Naive B cell (primary cell): ENCODE measurements at places on chromosomes 4 and X. TPM values are rescaled to one million over a fixed set of nuclear protein-coding genes. Genes with fewer than 3 reads are reported as not detected.
A peak's percentile ranks its signal among the peaks of the same experiment; 100 is the strongest.

The HS3ST1 gene
- 5.8 TPM for polyA plus RNA-seq

GRCh38 chr4:61614231-61614630 lies 414.1 kb downstream of the ADGRL3 start:
- H3K27ac ChIP-seq = no peak overlapping the region
- no peak overlapping the region for H3K4me3 ChIP-seq
- H3K36me3 ChIP-seq = no peaks in the 10 kb centered on the region
- no peaks in the 10 kb centered on the region for H3K4me1 ChIP-seq
- H3K27me3 ChIP-seq = no peaks in the 10 kb centered on the region
- DNase-seq = no peak

The TCEAL6 gene
- not detected for polyA plus RNA-seq

DNA sequence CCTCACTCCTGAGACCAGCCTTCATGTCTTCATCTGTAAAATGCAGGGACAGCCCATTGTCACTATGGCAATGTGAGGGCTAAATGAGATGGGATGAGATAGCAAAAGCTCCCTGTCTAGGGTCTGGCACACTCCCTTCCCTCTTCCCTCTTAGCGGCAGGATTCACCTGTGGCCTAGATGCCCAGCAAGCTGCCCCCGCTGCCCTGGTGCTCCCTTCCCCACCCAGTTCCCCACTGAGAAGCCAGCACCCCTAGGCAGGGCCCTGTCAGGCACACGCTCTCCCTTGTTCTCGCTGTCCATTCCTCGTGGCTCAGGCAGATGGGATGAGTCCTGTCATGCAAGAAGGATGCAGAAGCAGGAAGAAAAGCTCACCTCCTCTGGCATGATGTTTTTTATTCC lies 49.2 kb upstream of the PJA1 start:
- DNase-seq = no peak
- no peak overlapping the region for H3K27ac ChIP-seq
- no peaks in the 10 kb centered on the region for H3K27me3 ChIP-seq
- no peaks in the 10 kb centered on the region for H3K36me3 ChIP-seq
- H3K4me1 ChIP-seq = no peaks in the 10 kb centered on the region

- peaks cover 17% of the 10 kb centered on the region for H3K4me1 ChIP-seq
- no peak overlapping the region for H3K27ac ChIP-seq
- H3K4me3 ChIP-seq = no peak overlapping the region
- no peaks in the 10 kb centered on the region for H3K36me3 ChIP-seq
- no peak for DNase-seq
- H3K27me3 ChIP-seq = no peaks in the 10 kb centered on the region
Measured at GRCh38 chr4:81620442-81620841, 148.7 kb upstream of the RASGEF1B start.

- peaks cover 39% of the 10 kb centered on the region for H3K27me3 ChIP-seq
- no peaks in the 10 kb centered on the region for H3K4me1 ChIP-seq
- no peak for DNase-seq
- no peak overlapping the region for H3K4me3 ChIP-seq
- peaks cover 27% of the 10 kb centered on the region for H3K36me3 ChIP-seq
- no peak overlapping the region for H3K27ac ChIP-seq
Measured at GRCh38 chr4:6500481-6501140, 28.2 kb upstream of the PPP2R2C start.

DNA sequence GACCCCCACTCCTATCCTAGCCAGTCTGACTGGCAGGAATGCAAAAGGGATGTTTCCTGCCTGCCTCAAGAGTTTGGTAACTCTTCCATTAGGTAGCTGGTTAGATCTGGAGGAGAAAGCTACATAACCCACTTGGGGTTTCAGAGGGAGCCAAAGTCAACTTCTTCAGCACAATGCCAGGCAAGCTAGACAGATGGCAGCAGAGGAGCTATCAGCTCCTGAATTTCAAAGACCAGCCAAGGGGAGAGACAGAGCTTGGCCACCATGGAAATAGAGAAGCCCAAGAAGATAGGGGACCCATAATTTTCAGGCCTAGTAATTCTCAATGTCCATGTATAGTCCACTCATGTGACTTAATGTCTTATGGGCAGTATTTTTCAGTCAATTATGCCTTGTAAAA lies 56.4 kb downstream of the PGRMC1 start:
- no peak overlapping the region for H3K4me3 ChIP-seq
- H3K4me1 ChIP-seq = no peaks in the 10 kb centered on the region
- no peak overlapping the region for H3K27ac ChIP-seq
- no peak for DNase-seq
- H3K27me3 ChIP-seq = peaks cover 8% of the 10 kb centered on the region

DNA sequence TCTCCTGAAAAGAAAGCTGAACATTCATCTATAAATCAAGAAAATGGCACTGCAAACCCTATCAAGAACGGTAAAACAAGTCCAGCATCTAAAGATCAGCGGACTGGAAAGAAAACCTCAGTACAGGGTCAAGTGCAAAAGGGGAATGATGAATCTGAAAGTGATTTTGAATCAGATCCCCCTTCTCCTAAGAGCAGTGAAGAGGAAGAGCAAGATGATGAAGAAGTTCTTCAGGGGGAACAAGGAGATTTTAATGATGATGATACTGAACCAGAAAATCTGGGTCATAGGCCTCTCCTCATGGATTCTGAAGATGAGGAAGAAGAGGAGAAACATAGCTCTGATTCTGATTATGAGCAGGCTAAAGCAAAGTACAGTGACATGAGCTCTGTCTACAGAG lies 28.6 kb downstream of the PAQR3 start:
- peak overlapping the region; percentile 53 for H3K27ac ChIP-seq
- peaks cover 7% of the 10 kb centered on the region for H3K4me1 ChIP-seq
- no peaks in the 10 kb centered on the region for H3K27me3 ChIP-seq
- no peak overlapping the region for H3K4me3 ChIP-seq
- DNase-seq = no peak

GRCh38 chr4:28226962-28227361 lies 1366.3 kb downstream of the STIM2 start:
- H3K4me3 ChIP-seq = no peak overlapping the region
- DNase-seq = no peak
- no peaks in the 10 kb centered on the region for H3K4me1 ChIP-seq
- no peaks in the 10 kb centered on the region for H3K27me3 ChIP-seq

- H3K27me3 ChIP-seq = no peaks in the 10 kb centered on the region
- H3K4me3 ChIP-seq = no peak overlapping the region
- H3K4me1 ChIP-seq = no peaks in the 10 kb centered on the region
- no peaks in the 10 kb centered on the region for H3K36me3 ChIP-seq
- H3K27ac ChIP-seq = no peak overlapping the region
Measured at GRCh38 chr4:120877021-120877420, 45.5 kb downstream of the PRDM5 start.

DNA sequence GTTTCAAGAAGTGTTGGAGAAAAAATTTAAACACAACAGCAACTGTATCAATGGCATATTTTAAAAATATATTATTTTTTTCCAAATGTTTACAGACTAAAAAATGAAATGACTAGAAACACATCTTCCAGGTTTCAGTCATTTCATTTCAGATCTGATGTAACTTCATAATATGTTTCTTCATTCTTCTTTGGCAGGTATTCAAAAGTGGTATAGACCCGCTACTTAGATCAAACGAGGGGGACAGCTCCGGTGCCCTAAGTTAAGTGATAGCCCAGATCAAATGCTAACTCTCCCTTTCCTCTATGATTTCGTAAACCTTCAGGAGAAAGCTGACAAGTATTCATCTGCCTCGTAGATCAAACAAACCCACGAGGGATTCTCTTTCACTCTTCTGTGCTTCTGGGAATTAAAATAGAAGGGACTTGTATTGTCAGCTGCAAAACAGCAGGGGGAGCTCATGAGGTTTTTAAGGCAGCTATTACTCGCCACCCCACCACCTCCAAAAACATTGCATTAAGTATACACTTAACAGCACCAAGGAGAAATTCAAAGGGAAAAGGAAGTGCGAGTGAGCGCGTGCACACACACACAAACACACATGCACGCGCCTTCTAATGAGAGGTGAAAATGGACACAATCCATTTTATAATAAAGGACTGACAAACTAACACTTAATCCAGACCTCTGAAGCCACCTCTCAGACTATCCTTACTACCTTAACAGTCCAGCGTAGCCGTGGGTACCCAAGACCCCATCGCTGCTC lies 21.4 kb downstream of the HELT start:
- peaks cover 31% of the 10 kb centered on the region for H3K27me3 ChIP-seq
- H3K27ac ChIP-seq = no peak overlapping the region
- peaks cover 5% of the 10 kb centered on the region for H3K4me1 ChIP-seq

GRCh38 chr4:122170775-122171174 lies 18.6 kb downstream of the BLTP1 start:
- H3K4me3 ChIP-seq = no peak overlapping the region
- peaks cover 23% of the 10 kb centered on the region for H3K4me1 ChIP-seq
- DNase-seq = no peak

GRCh38 chr4:90495211-90495610 lies 368.0 kb downstream of the CCSER1 start:
- H3K36me3 ChIP-seq = peaks cover 11% of the 10 kb centered on the region
- H3K4me3 ChIP-seq = no peak overlapping the region
- DNase-seq = no peak
- H3K27me3 ChIP-seq = no peaks in the 10 kb centered on the region

- peaks cover 6% of the 10 kb centered on the region for H3K4me1 ChIP-seq
- DNase-seq = no peak
- no peak overlapping the region for H3K4me3 ChIP-seq
- no peaks in the 10 kb centered on the region for H3K27me3 ChIP-seq
- no peak overlapping the region for H3K27ac ChIP-seq
Measured at GRCh38 chrX:30637874-30638815, 15.1 kb upstream of the GK start.

DNA sequence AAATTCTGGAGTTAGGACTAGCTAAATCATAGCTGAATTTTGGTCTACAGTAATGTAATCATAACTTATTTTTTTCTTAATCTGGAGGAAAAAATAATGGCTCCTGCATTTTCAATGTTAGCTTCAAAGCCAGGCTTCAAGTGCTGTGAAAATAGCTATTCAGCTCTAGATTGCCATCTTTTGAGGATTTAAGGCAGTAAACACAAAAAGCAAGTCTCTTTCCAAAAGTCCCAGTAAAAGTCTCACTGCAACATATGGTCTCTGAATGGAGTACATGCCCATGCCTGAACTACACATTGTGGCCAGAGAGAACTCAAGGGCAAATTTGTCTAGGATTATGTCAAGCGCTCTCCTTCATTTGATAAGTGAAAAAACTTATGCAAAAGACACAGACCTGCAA lies 720.9 kb downstream of the FSTL5 start:
- DNase-seq = no peak
- H3K4me1 ChIP-seq = no peaks in the 10 kb centered on the region
- no peaks in the 10 kb centered on the region for H3K27me3 ChIP-seq
- H3K4me3 ChIP-seq = no peak overlapping the region
- no peak overlapping the region for H3K27ac ChIP-seq

DNA sequence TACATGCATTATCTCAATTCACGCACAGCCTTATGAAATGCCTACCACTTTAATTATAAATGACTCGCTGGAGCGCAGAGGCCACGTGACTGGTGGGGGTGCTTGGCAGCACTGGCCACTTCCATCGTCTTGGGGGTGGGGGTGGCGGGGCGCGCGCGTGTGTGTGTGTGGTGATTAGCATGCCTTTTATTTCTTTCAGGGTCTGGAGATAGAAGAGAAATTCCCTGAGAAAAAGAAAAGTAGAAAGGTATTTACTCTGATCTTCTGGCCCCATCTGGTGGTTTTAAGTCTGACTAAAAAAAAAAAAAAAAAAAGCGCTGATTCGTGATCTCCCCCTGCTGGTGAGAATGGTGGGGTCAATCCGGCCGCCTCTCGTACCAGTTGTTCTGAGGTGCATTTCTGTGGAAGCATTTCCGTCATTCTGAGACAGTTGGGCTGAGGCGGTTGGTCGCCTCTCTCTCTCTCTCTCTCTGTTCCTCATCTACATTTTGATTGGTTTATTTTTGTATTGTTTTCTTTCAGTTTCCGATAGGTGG lies at the start of gene CCNB3:
Gene CCNB3, plus strand, starts transcription at position 402 of the 536 bp plus-strand sequence. CDS start 80,399 bp downstream, outside the sequence.
- H3K36me3 ChIP-seq = no peaks in the 10 kb centered on the region
- H3K27me3 ChIP-seq = peaks cover 16% of the 10 kb centered on the region
- peak within 1 kb of the TSS; percentile 93 for H3K4me3 ChIP-seq
- H3K4me1 ChIP-seq = peaks cover 11% of the 10 kb centered on the region
- peak; percentile 67 for DNase-seq
